ENCODE measurements at places on chromosomes 7 and 10. TPM values are rescaled to one million over a fixed set of nuclear protein-coding genes. Genes with fewer than 3 reads are reported as not detected.

- DNase-seq: no peak
Measured at GRCh38 chr10:71337219-71337701, 18.2 kb downstream of the SLC29A3 start.

GRCh38 chr10:74437822-74438221 lies 286.8 kb downstream of the ADK start:
- DNase-seq: no peak

DNA sequence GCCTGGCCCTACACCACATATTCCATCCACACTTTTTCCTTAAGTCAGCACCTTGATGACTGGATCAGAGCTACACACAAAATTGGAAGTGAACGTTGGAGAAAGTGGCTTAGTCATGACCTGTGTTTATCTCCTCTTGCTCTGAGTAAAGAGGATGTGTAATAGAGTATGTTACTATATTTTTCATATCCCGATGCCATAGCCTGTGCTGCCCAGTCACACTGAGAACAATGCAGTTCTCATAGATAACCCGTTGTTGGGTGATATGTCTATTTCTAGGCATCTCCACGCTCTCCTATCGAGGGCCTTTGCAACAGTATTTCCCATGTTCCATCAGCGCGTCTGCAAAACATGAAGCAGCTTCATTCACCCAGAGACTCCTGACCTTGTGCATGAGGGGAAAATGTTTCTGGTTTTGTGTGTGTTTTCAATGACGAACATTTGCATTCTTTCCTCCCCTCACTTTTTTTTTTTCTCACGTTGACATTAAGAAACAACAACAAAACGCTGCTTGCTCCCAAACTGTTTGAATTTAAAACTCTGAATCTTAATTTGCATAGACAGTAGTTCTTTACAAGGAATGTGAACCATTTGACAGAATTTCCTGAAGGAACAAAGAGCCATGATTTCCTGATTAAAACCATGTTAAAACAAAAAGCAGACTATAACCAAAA lies 43.4 kb downstream of the GRK5 start:
- DNase-seq: no peak

- no peak for DNase-seq
Measured at GRCh38 chr7:150442811-150443210, 7.6 kb upstream of the GIMAP8 start.

DNA sequence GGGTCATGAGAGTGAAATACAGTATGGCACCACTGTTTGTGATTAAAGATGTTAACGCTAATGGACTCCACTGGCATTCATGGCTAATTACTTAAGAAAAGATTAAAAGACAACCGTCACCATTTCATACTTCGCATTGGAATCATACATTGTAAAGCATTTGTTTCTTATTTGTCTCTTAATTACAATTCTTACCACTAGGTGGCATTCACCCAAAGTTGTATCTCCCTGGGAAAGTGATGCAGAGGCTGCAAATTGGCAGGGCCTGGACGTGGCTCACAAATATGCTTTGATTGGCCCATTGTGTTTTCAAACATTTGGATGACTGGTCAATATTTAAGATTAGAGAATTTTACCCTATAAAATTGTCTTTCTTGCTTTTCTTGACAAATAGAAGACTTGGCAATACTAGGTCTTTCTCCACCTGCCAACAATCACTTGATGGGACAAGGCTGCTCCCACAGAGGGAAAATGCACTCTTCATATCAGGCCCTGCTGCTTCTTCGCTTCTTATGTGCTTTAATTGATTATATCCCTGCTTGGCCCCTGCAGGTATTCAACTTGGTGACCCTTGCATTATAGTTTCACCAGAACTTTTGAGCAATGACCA lies 72.1 kb upstream of the STARD3NL start:
- DNase-seq: no peak

GRCh38 chr10:22087402-22087738 lies 83.8 kb upstream of the DNAJC1 start:
- DNase-seq: no peak

GRCh38 chr7:102447311-102447710 lies 13.9 kb downstream of the ORAI2 start:
- DNase-seq: no peak

DNA sequence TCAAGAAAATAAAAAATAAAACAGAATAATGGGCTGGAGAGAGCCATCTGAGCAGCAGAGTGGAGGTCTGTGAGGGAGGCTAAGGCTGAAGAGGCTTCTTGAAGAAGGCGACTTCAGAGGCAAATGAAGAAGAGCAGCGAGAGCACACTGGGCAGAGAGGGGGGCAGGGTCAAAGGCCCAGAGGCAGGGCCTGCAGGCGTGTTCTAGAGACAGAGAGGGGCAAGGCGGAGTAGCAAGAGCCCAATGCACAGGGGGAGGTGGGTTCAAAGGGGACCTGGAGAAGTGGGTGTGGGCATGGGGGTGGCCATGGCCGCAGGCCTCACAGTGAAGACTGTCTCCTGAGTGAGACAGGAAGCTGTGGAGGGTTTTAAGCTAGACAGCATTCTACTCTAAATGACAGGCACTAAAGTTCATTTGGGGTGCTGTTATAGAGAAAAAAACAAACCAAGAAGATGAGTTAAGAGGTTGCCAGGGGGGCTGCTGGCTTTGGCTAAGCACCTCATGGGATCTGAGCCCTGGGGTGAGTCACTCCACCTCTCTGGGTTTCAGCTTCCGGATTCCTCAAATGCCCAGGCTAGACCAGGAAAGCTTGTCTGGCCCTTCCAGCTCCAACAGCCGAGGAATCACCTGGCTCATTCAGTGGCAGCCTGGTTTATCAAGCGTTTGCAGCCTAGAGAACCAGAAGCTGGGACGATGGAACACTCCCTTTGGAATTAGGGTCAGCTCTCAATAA lies 81.7 kb downstream of the DLG5 start:
- no peak for DNase-seq

DNA sequence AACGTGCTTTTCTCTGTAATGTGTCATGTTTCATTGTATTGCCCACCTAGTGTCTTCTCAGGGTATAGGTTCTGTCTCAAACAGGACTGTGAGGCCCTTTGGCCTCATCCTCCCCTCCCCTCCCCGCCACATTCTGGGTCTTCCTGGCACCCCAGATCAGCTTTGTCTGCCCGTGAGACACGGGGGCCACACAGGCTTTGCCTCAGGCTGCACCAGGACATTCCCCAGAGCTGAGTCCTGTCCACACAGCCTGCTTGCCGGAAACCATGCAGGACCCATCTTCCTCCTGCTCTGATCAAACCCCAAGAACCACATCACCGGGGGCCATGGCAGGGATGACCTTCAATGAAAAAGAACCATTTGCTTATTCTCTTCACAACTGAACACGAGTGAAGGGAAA lies 18.6 kb downstream of the MAT1A start:
- DNase-seq: no peak

GRCh38 chr7:117393781-117394180 lies 33.5 kb downstream of the ASZ1 start:
- DNase-seq: no peak

DNA sequence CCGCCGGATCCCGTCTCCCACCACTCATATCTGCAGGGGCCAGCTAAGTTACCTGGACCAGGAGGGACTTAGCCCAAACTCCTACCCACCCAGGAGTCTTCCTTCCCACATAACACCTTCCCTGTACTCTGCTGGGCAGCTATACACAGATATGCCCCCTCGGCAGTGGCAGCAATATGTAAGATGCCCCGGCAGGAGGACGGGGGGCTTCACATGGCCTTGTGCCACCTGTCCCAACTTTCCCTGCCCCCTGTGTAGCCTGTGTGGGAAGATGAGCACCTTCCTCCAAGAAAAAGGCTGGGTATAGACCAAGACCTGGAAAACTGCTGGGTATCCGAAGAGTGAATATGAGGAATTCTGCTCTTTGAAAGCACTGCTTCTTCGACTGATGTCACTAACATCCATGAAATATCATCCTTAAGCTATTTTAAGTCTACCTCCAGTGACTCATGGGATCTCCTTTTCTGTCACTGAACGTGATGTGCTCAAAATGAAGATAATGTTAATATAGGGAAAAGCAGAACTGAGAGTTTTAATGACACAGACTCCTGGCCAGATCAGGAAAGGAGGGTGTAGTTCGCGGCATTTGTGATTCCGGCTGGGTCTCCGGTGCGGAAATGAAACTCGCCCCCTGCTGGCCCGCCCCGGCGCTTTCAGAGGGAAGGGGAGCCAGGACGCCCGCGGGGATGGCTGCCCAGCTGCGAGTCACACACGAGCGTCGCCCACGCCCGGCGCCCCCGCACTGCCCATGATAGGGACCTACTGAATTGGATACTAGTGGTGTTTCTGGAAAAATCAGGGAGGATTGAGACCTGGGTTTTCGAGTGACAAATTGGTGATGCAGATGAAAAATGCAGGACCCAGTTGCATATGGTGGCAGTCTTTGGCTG lies 256.9 kb upstream of the NFE2L3 start:
- DNase-seq: no peak

DNA sequence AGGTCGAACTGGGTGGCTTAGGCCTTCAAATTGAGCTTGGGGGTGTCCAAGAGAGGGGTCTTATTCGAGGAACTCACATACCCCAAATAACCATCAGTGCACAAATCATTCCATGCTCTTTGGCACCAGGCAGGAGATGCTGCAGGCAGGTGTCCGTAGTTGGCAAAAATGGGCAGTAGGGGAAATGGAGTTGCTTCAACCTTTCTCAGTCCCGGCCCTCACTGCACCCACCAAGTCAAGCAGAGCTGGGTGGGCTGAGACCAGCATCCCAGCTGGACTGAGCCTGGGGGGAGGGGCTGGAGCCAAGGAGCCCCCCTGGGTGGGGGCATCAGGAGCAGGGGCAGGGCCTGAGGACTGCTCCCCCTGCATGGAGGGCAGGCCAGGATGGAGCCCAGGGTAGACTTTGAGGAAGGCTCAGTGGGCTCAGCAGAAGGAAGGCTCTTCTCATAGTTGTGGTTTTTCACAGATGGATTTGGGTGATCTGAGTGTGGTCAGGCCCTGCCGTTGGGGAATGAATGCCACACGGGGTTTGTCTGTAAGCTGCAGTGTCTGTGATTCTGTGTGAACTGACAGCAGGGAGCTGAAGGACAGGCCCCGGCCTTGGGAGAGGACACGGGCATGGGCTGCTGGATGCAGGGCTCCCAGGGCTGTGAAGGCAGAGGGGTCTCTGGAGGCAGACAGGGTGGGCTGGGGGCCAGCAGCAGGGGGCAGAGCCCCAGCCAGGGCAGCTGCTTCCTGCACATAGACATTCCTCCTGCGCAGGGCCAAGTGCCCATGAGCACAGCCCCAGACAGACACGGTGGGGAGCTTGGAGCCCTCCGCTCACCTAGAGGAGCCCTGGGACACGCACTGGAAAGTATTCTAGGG lies 144.5 kb downstream of the ADCY1 start:
- DNase-seq: no peak

DNA sequence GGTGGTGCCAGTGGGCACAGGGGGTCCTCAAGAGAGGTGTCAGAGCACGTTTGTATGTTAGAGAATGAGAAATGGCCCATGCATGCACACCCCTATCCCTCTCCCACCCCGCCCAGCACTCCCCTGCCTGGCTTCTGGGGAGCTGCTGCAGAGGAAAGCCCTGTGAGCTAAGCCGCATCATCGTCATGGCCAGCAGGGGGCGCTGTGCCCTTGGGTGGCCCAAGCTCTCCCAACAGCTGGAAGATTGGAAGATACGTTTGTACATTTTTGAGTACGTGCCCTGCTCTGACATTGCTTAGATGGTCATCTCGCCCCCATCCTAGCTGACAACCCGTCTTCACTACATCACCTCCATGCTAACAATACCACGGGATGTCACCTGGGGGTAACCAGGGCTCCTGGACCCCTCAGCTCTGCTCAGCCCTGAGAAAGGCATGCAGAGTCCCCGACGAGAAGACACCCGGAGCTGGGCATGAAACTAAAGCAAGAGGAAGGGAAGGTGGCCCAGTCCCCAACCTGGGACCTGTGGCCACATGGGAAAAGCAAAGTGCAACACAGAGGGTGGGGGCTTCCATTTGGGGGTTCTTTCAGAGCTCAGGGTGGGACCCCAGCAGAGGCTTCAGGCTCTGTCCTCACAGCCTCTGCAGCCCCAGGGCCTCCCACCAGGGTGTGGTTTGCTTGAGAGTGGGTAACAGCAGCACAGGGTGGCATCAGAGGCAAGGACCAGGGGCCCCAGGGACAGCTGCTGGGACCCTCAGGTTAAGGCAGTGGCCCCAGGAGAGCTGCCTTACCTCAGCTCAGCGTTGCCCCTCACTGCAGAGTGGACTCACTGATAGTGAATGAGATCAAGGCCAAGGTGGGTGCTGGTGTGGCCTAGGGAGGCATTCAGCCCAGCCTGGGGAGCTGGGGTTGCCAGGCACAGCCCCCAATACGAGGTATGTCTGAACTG lies 136.6 kb downstream of the PTPN20 start:
- DNase-seq: no peak

GRCh38 chr10:7551289-7551688 lies 115.5 kb downstream of the ITIH5 start:
- no peak for DNase-seq

GRCh38 chr7:155811895-155812761 lies at the start of gene SHH:
SHH (minus strand) TSS chr7:155812463; CDS start chr7:155812122, 341 bp downstream.
- no peak for DNase-seq

DNA sequence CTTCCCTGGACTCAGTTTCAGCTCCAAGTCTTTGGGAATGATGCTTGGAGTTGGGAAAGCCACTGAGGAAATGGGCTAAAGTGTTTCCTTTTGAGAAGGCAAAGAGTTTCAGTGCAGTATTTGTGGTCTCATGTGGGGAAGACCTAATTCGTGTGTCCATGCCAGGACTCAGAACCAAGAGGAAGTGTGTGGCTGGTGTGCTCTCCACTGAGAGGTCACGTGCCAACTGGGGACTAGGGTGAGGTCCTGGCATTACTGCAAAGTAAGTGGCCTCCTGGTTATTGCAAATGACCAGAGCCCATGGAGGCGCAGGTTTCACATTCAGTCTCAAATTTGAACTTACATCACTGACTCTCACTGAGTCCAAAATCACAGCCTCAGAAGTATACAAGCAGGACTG lies 48.6 kb upstream of the ITPRID1 start:
- no peak for DNase-seq

Gene LRRC61
- polyA plus RNA-seq: 27.1 TPM

Gene CFTR
- 3.1 TPM for polyA plus RNA-seq

Gene FAM13C
- 9.3 TPM for polyA plus RNA-seq

Gene C7orf33
- not detected for polyA plus RNA-seq

Gene RNF148
- polyA plus RNA-seq: 0.28 TPM

Gene USP6NL
- 28.9 TPM for polyA plus RNA-seq

Gene TRUB1
- 39.4 TPM for polyA plus RNA-seq

Gene IRF5
- 6.9 TPM for polyA plus RNA-seq

Measured in right renal cortex interstitium (tissue), 3 donors.